ENCODE measurements at places on chromosomes 3 and 15.

- no peak for DNase-seq
Observed at GRCh38 chr3:65396078-65396477, 642.6 kb downstream of the MAGI1 start.

GRCh38 chr3:14678015-14678503 is 3.1 kb downstream of the C3orf20 start:
- no peak for DNase-seq

GRCh38 chr3:131387796-131388489 is 6.4 kb downstream of the NUDT16 start:
- no peak for DNase-seq

DNA sequence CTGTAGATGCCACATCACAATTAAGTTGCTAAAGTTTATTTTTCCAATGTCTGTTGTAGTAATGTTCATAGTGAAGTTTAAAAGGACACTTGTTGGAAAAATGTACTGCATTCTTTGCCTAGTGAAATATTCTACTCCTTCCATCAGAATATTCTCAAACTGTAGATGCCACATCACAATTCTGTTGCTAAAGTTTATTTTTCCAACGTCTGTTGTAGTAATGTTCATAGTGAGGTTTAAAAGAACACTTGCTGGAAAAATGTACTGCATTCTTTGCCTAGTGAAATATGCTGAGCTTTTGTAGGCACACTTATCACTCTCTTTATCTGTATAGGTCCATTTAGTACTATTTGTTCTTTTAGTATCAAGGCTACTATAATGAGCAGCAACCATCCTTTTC is 836.1 kb downstream of the NAALADL2 start:
- DNase-seq = no peak

DNA sequence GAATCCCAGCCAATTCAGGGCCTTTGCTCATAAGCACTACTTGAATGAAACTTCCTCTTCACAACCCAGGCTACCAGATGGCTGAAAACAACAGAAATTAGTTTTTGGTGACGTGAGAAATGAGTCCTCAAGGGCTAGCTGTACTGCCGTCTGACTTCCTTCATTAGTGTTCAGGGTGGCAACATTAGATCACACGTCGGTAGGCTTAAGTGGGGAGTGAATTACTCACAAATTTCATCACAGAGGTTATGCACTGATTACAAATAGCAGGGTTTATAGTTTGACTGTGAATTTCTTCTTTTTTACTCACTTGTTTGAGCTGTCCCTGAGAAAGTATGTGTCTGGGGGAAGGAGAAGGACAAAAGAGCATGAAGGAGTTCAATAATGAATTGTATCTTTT is 397.2 kb downstream of the GAP43 start:
- no peak for DNase-seq

DNA sequence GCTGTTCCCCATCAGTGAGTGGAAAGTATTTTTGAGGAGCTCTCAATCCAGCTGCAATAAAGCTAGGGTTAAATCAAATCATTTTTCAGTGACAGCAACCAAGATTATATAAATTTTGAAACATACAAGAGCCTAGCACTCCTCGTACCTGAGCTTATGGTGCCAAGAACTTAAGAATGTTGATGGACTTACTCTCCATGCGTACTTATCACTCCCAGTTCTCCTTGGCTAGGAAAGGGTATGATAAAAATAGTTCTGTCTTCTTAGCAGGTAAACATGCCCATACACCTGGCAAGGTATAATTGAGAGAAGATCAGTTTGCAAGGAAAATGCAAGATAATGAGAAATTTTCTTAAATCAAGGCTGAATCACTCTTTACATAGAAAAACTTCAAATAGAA is 64.5 kb upstream of the SEMA6D start:
- DNase-seq = no peak

Data from NCI-H1417 treated with DMSO at 0.1 percent for 48 hours (cell line).